Muscle of arm (tissue), 14 donors: ENCODE measurements at places on chromosomes 1 and 21.

DNA sequence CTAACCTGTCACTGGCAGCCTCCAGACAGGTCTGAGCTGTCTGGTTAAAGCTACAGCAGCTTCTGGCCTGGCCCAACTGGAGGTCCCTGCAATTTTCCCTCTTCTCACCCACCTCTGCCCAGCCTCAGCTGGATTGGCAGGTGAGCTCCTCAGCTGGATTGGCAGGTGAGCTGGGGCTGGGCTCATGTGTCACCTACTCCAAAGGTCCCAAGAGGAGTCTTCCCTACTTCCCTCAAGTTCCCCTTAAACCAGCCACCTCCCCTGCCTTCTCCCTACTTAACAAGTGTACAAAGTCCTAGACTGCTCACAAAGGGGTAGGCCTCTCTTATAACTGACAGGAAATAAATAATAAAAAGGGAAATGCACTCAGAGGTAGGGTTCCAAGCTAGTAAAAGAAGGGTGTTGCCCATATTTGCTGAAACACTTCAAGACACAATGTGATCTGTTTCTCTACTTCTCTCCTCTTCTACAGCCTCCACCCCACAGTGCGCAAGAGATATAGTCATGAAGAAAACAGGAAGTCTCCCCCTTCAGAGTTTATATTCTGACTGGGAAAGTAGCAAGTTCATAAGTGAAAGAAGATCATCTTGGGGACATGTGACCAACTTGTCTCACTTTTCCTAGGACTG lies at the start of gene GPA33:
Gene GPA33 (minus strand): TSS at position 64 of the 629 bp plus-strand sequence. CDS start 90 bp downstream, outside the sequence.
- DNase-seq, result no peak

GRCh38 chr1:237867380-237867888 lies 23.3 kb downstream of the ZP4 start:
- no peak for DNase-seq

GRCh38 chr1:168472223-168472622 lies 71.6 kb downstream of the XCL2 start:
- DNase-seq, result no peak

- no peak for DNase-seq
These were observed 1147.6 kb upstream of the ADGRL4 start for GRCh38 chr1:80154176-80154575.

DNA sequence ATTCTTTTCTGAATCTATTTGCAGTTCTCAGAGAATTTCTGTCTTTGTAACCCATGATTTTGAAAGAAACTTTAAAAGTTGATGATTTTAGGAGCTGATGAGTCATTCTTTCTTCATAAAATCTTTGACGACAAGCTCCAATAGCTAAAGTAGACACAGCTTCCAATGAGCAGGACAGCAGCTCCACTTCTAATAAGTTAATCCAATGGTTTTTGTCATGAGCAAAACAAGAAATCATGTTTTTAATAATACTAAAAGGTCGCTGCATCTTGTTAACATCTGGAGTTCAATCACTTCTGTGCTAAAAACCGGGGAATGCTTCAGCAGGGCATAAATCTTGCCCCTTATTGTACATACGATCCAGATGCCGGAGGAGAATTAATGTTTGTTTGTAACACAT lies 48.9 kb upstream of the GORAB start:
- no peak for DNase-seq

- no peak for DNase-seq
These were observed 130.8 kb downstream of the BRINP2 start for GRCh38 chr1:177301425-177302124.

DNA sequence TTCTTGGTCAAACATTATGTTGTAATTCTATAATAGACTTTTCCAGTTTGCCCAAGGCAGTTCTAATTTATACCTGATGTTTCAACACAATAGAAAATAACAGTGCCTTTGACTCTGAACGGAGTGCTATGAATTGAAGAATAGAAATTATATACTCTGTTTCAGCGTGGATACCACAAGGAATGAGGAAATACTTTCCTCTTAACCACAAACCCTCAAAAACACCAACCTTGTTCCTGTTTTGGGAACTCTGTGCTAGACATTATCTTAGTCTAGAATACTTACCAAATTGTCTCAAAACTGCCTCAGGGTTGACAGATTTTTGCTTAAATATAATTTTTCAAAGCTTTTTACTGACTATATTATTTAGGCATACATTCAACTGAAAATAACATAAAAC lies 1629.3 kb downstream of the MRPL39 start:
- DNase-seq, result no peak

DNA sequence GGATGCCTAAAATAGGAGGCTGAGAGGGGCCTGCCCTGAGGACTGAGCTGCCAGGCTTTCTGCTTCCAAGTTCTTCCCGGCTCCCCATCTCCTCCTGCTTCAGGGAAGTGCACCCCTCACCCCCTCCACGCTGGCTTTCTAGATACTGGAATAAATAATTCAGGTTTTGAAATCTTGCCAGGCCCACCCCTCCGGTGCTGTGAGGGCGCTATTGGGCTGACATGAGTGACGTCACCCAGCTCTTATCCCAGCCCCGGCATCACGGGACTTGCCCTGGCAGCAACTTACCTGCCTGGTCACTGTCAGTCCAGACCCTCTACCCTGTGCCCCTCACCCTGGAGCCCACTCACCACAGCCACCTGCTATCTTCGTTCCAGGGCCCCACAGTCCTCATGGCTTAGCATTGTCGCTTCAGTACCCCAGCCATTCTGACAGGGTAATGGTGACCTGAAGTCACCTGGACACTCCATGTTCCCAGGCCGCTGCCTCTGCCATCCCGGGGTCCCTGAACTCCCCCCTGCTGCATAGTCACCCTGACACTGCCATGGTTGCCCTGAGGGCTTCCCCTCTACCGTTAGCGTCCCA lies 819 bp upstream of the GPR3 start:
- DNase-seq, result no peak

GRCh38 chr1:84583648-84584047 lies 9.4 kb upstream of the CTBS start:
- DNase-seq, result no peak

DNA sequence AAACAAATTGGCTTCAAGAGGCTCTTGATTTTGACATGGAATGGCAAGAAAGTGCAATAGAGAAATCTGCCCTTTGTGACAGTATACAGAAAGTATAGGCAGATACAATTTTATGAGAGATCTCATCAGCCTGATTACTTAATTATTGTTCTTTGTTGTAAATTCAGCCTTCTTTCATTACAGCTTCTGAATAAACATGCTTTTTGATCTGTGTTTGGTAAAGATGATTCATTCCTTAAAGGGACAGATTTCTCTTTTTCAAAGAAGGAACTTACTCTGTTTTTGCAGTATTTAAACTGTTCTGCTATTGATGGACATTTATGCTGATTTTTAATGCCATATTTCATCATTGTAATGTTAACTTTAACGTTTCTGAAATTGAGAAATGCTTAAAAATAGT lies 13.7 kb upstream of the MPC2 start:
- DNase-seq, result no peak

GRCh38 chr21:43467785-43468184 lies 40.9 kb upstream of the SIK1 start:
- no peak for DNase-seq
